T-cell (primary cell): ENCODE measurements at places on chromosomes 12 and 14. TPM values are rescaled to one million over a fixed set of nuclear protein-coding genes. Genes with fewer than 3 reads are reported as not detected.

Gene NINJ2
- total RNA-seq, result 2.5 TPM

Gene WDR20
- 44.1 TPM for total RNA-seq

Gene GZMH
- total RNA-seq, result 21.8 TPM

DNA sequence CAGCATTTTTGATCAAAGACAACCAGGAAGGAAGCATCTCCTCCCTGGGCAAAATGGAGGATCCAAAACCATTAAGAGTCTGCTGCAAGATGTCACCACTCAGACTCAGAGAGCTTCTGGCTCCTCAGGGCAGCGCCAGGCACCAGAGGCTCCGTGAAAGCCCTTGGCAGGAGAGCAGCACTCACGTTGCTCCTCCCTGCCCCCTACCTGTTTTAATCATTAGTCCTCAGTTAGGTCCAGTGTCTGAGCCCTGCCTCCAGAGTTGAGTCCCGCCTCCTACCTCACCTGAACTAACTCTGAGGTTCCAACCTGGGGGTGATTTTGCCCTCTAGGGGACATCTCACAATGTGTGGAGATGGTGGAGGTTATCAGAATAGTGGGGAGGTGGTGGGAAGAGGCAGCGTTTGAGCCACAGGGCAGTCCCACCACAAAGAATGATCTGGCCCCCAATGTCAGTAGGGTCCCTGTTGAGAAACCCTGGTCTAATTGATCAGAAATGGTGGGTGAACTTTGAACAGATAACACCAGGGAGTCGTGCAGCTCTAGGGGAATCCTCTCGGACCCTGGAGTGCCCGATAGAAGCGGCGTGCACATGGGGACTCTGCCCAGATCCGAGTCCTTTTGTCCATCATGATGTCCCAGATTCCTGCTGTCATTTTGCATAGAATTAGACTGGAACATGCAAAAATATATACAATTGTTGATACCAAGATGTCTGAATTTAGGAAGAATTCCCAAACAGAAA lies 156.7 kb upstream of the DIO3 start:
- H3K4me1 ChIP-seq, result no peaks in the 10 kb centered on the region
- H3K27ac ChIP-seq, result no peak overlapping the region
- H3K4me3 ChIP-seq, result no peak overlapping the region
- no peaks in the 10 kb centered on the region for H3K36me3 ChIP-seq
- H3K27me3 ChIP-seq, result peaks cover 65% of the 10 kb centered on the region

DNA sequence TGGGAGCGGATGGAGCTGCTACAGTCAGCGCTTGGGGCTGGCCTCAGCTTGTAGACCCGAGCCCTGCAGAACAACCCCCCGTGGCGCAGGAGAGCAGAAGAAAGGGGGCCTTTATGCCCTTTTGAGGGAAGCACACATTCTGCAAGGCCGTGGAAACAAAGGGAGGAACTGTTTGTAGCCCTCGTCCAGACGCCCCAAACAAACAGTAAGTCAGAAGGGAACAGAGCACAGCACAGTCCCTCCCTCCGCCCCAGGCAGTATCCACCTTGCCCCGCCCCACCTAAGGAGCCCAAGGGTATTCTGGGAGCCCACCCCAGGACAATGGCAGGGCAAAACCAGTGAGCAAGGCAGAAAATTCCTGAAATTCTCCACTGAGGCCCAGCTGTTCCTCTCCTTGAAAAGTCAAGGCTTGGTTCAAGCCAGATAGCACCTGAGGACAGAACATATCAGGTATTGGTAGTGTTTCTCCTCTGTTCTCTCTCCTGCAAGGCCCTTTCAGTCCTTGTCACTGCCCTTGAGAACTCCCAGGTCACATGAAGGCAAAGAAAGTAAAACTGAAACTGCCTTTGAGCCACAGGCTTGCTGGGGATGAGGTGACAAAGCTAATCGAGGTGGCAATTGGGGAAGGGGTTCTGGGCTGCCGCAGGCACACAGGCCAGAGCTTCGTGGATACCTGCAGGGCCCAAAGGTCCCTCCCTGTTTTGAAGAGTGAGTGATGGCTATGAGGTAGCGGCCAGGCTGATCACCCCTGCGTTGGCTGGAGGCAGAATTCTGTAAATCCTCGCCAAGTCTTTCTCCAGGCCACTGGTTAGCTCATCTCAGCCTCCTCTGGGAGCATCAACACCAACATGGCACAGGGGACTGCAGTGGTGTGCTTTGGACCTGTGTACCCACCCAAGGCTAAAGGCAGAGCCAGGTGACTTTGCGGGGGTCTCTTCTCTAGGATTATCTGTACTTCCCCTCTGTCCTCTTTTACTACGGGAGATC lies 499 bp downstream of the DGLUCY start:
- peak overlapping the region; percentile 94 for H3K27ac ChIP-seq
- DNase-seq, result peak; percentile 30

DNA sequence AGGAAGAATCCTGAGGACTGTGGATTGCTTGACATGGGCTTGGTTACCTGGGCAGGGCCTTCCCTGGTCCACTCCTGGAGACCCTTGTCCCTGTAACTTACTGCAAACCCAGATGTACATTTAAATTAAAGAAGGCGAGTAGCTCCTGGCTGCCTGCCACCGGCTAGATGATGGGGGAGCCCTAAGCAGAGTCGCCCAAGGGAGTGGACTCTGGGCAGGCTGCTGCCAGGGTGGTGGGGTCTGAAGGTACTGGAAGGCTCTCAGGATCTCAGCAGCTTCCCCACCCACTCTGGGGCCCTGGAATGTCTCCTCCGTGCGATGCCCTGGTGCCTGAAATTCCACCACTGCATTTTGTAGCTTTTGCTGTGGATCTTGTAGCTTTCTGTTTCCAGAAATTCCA lies 74.7 kb downstream of the FBXL14 start:
- peaks cover 3% of the 10 kb centered on the region for H3K27me3 ChIP-seq
- no peaks in the 10 kb centered on the region for H3K4me1 ChIP-seq
- H3K36me3 ChIP-seq, result no peaks in the 10 kb centered on the region

DNA sequence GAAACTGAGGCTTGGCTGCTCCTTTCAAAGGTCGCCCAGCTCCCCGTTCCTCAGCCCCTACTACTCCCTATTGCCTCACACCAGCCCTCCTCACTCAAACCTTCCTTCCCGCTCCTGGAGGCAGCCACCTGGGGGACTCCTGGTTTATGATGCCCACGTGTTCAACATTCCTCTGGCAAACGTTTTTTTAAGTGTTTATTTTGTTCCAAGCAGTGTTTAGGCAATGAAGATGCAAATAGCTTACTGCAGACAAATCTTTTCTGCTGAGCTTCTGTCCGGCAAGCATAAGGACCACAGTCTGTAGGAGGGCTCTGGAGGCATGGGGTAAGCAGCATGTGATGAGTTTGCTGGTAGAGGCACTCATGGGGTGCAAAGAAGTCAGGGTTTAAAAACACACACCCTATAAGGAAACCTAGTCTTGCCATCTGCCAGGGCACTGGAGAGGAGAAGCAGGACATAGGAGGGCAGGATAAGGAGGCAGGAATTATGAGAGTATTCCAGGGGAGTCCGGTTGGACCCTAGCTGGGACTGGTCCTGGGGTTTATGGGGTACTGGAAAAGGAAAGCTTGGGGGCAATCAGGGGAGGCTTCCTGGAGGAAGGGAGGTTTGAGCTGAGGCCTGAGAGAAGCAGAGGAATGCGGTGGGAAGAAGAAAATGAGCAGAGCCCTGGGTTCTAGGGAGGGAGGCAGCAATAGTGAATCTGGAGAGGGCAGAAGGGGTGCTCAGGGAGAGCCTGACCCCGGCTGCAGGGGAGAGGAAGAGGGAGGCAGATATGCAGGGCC lies 123.3 kb downstream of the NCOR2 start:
- H3K4me1 ChIP-seq, result peaks cover 17% of the 10 kb centered on the region
- peaks cover 54% of the 10 kb centered on the region for H3K36me3 ChIP-seq
- DNase-seq, result no peak
- no peaks in the 10 kb centered on the region for H3K27me3 ChIP-seq
- H3K4me3 ChIP-seq, result no peak overlapping the region
- H3K27ac ChIP-seq, result no peak overlapping the region

DNA sequence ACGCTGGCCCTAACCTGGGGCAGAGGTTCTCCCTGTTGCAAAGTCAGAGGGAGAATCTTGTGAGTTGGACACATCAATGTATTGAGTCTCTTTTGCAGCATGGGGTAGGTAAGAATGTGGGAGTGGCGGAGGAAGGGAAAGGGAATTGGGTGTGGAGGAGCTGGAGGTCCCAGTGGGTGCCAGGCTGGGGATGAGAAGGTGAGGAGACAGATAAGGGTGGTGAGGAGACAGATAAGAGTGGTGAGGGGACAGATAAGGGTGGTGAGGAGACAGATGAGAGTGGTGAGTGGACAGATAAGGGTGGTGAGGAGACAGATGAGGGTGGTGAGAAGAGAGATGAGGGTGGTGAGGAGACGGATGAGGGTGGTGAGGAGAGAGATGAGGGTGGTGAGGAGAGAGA lies 72.9 kb upstream of the SFSWAP start:
- no peak overlapping the region for H3K27ac ChIP-seq
- no peak for DNase-seq
- H3K4me1 ChIP-seq, result no peaks in the 10 kb centered on the region
- H3K4me3 ChIP-seq, result no peak overlapping the region

GRCh38 chr14:69539631-69540410 lies 34.9 kb downstream of the CCDC177 start:
- H3K27ac ChIP-seq, result no peak overlapping the region
- no peak overlapping the region for H3K4me3 ChIP-seq
- peaks cover 9% of the 10 kb centered on the region for H3K4me1 ChIP-seq
- DNase-seq, result no peak

DNA sequence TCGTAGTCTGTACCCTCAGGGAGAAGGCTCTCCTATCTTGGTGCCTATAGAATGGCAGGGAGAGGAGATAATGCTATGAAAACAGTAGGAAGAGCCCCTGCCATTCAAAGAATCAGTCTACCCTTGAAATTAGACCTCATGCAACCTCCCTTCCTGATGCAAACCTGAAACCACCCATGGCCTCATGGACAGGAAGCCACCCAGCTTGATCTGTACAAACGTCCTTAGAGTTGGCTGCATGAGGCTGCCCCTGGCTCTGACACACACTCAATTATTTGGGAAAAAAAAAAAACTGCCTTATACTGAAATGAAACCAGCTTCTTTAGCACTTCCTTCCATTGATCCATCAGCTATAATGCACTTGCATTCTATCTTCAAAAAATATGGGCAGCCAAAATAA lies 116.6 kb upstream of the BCL2L14 start:
- H3K27ac ChIP-seq, result no peak overlapping the region
- no peaks in the 10 kb centered on the region for H3K36me3 ChIP-seq
- no peaks in the 10 kb centered on the region for H3K27me3 ChIP-seq

- no peaks in the 10 kb centered on the region for H3K36me3 ChIP-seq
- no peaks in the 10 kb centered on the region for H3K27me3 ChIP-seq
- no peak overlapping the region for H3K27ac ChIP-seq
- no peak for DNase-seq
- H3K4me3 ChIP-seq, result no peak overlapping the region
Observed at GRCh38 chr12:110694330-110694901, 5.5 kb upstream of the HVCN1 start.

GRCh38 chr12:48569946-48570345 lies at the start of gene LALBA:
Gene LALBA, minus strand, starts transcription at chr12:48570046. Its CDS starts 26 bp downstream, at chr12:48570020.
- no peaks in the 10 kb centered on the region for H3K36me3 ChIP-seq
- H3K4me1 ChIP-seq, result no peaks in the 10 kb centered on the region
- no peak within 1 kb of the TSS for H3K27ac ChIP-seq
- no peak within 1 kb of the TSS for H3K4me3 ChIP-seq
- no peak for DNase-seq

GRCh38 chr14:82837611-82838140 lies 1304.0 kb upstream of the SEL1L start:
- DNase-seq, result no peak
- no peaks in the 10 kb centered on the region for H3K36me3 ChIP-seq
- no peaks in the 10 kb centered on the region for H3K4me1 ChIP-seq
- no peaks in the 10 kb centered on the region for H3K27me3 ChIP-seq
- no peak overlapping the region for H3K4me3 ChIP-seq
